ENCODE measurements at places on chromosomes 13 and 19. TPM values are rescaled to one million over a fixed set of nuclear protein-coding genes. Genes with fewer than 3 reads are reported as not detected.
A peak's percentile ranks its signal among the peaks of the same experiment; 100 is the strongest.

DNA sequence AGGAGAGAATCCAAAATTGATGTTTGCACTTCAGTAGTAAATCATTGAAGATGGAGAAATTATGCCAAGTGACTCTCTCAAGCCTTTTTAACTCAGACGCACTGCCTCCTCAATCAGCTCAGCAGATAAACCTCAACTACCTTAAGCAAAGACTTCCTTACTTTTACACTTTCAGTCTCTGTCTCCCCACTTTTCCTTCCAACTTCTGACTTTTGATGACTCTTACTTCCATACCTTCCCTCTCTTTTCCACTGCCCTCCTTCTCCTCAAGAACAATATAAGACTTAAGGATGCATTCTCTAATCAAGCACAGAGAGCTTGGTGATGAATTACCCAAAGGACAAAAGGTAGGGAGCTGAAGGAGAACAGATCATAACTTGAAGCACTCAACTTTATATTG, 4.8 kb upstream of the DACH1 start:
- H3K4me1 ChIP-seq = peaks cover 9% of the 10 kb centered on the region
- H3K27me3 ChIP-seq = peaks cover 10% of the 10 kb centered on the region
- H3K27ac ChIP-seq = no peak overlapping the region
- DNase-seq = no peak
- H3K36me3 ChIP-seq = no peaks in the 10 kb centered on the region

CAMSAP3 gene
- 0.13 TPM for total RNA-seq

ZNF780A gene
- total RNA-seq = 11.8 TPM

GRCh38 chr19:57712222-57712621, 3.2 kb upstream of the ZNF154 start:
- no peak for DNase-seq
- peaks cover 13% of the 10 kb centered on the region for H3K36me3 ChIP-seq

DNA sequence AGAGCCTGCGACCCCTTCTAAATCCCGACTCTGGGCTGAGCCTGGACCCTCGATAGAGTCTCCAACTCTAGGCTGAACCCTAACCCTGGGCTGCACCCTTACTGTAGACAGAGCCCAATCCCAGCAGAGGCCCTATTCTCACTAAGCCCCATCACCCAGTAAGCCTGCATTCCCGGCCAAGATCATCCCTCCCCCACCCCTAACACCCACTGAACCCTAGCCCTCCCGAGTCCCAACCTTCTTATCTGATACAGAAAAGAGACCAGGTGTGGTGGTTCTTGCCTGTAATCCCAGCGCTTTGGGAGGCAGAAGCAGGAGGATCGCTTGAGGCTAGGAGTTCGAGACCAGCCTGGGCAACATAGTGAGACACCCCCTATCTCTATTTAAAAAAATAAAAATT, 2.6 kb upstream of the TNFAIP8L1 start:
- peak overlapping the region; percentile 54 for H3K4me3 ChIP-seq
- peak overlapping the region; percentile 67 for H3K27ac ChIP-seq
- DNase-seq = no peak
- peaks cover 4% of the 10 kb centered on the region for H3K27me3 ChIP-seq
- peaks cover 21% of the 10 kb centered on the region for H3K4me1 ChIP-seq

ODAD3 gene
- total RNA-seq = not detected

DNA sequence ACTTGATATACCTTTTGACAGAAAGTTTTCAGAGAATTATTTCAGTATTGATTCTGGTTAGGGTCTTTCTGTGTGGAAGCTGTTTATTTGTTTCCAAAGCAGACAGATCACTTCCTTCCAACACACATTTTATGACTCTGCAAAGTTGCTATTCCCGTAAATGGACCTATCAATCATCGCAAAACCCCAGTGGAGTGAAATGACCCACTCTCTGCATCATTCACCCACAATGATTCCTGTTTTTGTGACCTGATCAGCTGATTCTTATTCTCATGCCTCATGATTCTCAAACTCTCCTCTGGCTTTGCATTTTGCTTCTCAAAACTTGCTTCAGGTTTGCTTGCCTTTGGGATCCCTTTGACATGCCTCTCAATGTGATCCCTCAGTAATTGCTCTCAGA, 453.7 kb downstream of the PCDH17 start:
- H3K27ac ChIP-seq = no peak overlapping the region
- DNase-seq = no peak
- no peaks in the 10 kb centered on the region for H3K36me3 ChIP-seq
- H3K4me3 ChIP-seq = no peak overlapping the region
- H3K27me3 ChIP-seq = no peaks in the 10 kb centered on the region

GRCh38 chr19:46718157-46718933, 1.4 kb upstream of the PRKD2 start:
- no peak for DNase-seq
- H3K4me3 ChIP-seq = no peak overlapping the region
- H3K27ac ChIP-seq = peak overlapping the region; percentile 88
- no peaks in the 10 kb centered on the region for H3K27me3 ChIP-seq
- H3K4me1 ChIP-seq = peaks cover 32% of the 10 kb centered on the region
- peaks cover 41% of the 10 kb centered on the region for H3K36me3 ChIP-seq

GRCh38 chr13:20126541-20127261, 34.2 kb downstream of the GJA3 start:
- H3K4me3 ChIP-seq = peak overlapping the region; percentile 50
- no peaks in the 10 kb centered on the region for H3K36me3 ChIP-seq
- peaks cover 5% of the 10 kb centered on the region for H3K4me1 ChIP-seq
- peak overlapping the region; percentile 86 for H3K27ac ChIP-seq
- H3K27me3 ChIP-seq = peaks cover 42% of the 10 kb centered on the region

DNA sequence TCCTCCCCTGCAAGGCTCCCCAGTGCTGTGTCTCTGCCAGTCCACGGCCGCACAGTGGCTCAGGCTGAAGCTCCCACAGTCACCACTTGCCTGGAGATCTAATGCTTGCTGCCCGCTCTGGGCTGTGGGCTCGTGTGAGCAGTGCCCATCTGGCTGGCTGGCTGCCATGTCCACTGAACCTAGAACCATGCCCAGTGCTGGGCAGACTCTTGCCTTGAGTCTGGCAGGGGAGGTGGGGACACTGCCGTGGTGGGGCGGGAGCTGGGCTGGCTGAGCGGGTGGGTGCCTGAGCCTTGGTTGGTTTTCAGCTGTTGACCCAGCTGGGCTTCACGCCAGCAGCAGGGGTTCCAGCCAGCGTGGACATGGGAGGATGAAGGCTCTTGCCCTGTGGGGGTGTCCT, 52.3 kb downstream of the CRTC1 start:
- H3K27me3 ChIP-seq = no peaks in the 10 kb centered on the region
- peaks cover 13% of the 10 kb centered on the region for H3K4me1 ChIP-seq
- H3K36me3 ChIP-seq = no peaks in the 10 kb centered on the region
- DNase-seq = no peak

GRCh38 chr19:48624067-48624594, 4.8 kb downstream of the SPHK2 start:
- no peaks in the 10 kb centered on the region for H3K27me3 ChIP-seq
- peak overlapping the region; percentile 57 for H3K4me3 ChIP-seq
- peaks cover 17% of the 10 kb centered on the region for H3K4me1 ChIP-seq
- no peaks in the 10 kb centered on the region for H3K36me3 ChIP-seq
- peak overlapping the region; percentile 67 for H3K27ac ChIP-seq

FSD1 gene
- not detected for total RNA-seq

GRCh38 chr19:10424011-10424637, 3.8 kb downstream of the PDE4A start:
- no peaks in the 10 kb centered on the region for H3K36me3 ChIP-seq
- peaks cover 65% of the 10 kb centered on the region for H3K27me3 ChIP-seq
- H3K27ac ChIP-seq = no peak overlapping the region

DNA sequence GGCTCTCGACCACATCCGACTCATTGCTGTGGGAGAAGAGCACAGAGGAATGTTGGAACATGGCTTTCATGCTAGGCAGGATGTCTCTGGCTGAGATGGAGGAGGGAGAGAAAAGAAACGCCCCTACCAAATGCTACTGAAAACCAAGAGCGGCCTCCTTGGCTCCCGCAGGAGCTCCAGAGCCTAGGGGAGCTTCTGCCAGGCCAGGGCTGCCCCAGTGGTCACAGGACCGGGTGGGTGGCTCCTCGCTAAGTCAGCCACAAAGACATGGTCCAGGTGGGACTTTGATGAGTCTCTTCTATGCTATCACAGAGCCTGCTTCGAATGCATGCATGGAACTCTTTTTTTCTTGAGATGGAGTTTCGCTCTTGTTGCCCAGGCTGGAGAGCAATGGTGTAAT, 6.7 kb downstream of the LONP1 start:
- no peak overlapping the region for H3K4me3 ChIP-seq
- no peak overlapping the region for H3K27ac ChIP-seq
- H3K27me3 ChIP-seq = no peaks in the 10 kb centered on the region
- DNase-seq = no peak
- peaks cover 60% of the 10 kb centered on the region for H3K36me3 ChIP-seq

DNA sequence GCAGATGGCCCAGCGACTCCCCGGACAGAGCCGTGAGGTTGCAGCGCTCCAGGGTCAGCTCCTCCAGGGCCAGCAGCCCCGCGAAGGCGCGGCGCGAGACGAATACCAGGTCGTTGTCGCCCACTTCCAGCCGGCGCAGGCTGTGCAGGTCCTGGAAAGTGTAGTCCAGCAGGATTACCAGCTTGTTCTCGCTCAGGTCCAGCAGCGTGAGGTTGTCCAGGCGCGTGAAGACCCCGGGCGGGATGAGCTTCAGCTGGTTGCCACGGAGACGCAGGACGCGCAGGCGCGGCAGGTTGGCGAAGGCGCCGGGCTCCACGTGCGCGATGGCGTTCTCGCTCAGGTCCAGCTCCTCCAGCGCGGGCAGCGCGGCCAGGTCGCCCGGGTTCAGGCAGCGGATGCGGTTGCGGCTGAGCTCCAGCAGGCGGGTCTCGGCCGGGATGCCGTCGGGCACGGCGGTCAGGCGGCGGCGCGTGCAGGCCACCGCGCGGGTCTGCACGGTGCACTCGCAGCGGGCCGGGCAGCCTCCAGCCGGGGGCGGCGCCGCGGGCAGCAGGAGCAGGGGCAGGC, 9.3 kb upstream of the PEAK3 start:
- H3K4me3 ChIP-seq = peak overlapping the region; percentile 42
- DNase-seq = no peak
- no peaks in the 10 kb centered on the region for H3K36me3 ChIP-seq
- H3K4me1 ChIP-seq = peaks cover 38% of the 10 kb centered on the region
- peaks cover 76% of the 10 kb centered on the region for H3K27me3 ChIP-seq

ZNF497 gene
- total RNA-seq = 0.30 TPM

- H3K36me3 ChIP-seq = no peaks in the 10 kb centered on the region
- no peak overlapping the region for H3K4me3 ChIP-seq
- no peak for DNase-seq
- H3K4me1 ChIP-seq = no peaks in the 10 kb centered on the region
- peaks cover 19% of the 10 kb centered on the region for H3K27me3 ChIP-seq
These were observed 23.6 kb downstream of the TNFSF11 start for GRCh38 chr13:42597505-42597904.

RSPH6A gene
- not detected for total RNA-seq

GRCh38 chr19:3983936-3984583, 1.2 kb downstream of the EEF2 start:
- H3K36me3 ChIP-seq = peaks cover 53% of the 10 kb centered on the region
- H3K27ac ChIP-seq = peak overlapping the region; percentile 96
- DNase-seq = no peak
- H3K4me3 ChIP-seq = peak overlapping the region; percentile 100

ARID3A gene
- 11.7 TPM for total RNA-seq

DNA sequence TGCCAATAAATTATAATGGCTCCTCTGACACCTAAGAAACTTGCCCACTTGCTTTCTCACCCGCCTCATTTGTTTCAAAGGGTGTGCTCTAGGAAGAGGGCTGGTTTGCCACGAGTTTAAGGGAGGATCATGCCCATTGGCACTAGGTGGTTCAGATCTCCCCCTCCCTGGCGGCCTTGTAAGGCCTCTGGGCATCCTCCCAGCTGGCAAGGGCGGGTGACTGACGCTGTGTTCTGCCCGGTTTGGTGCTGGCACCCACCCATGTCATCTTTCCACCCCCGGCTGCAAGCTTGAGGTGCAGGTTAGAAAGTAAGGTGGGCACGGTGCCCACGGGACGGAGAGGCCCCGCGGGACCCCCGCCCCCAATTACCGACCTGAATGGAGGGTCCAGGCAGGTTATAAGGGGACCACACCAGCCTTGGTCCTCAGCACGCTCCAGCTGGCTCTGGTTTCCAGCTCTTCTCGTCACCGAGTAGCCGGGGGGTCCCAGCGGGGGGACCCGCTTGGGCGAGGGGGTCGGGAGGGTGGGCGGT, 90.4 kb downstream of the PTPRS start:
- no peak overlapping the region for H3K27ac ChIP-seq
- peak; percentile 74 for DNase-seq
- H3K4me3 ChIP-seq = no peak overlapping the region
- H3K4me1 ChIP-seq = no peaks in the 10 kb centered on the region
- H3K36me3 ChIP-seq = no peaks in the 10 kb centered on the region

GRCh38 chr13:96314974-96315373, 225.1 kb downstream of the HS6ST3 start:
- no peaks in the 10 kb centered on the region for H3K27me3 ChIP-seq
- H3K4me3 ChIP-seq = no peak overlapping the region
- no peaks in the 10 kb centered on the region for H3K36me3 ChIP-seq
- H3K4me1 ChIP-seq = no peaks in the 10 kb centered on the region
- no peak for DNase-seq

Data from heart right ventricle (tissue), 16 donors.